T-cell (primary cell): ENCODE measurements at places on chromosomes 3 and 15.

DNA sequence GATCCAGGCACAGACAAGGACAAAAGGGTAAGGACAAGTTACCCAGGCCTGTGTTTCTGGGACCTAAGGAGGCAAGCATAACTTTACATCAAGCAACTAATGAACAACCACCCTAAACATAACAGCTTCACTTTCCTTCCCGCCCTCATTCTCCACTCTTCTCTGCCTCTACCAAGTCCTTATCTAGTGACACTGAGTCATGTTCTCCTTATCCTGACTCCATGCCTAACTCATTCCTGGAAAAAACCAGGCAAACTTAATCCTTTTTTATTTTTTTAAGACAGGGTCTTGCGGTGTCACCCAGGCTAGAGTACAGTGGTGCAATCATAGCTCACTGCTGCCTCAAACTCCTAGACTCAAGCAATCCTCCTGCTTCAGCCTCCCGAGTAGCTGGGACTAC lies 44.5 kb downstream of the TMEM44 start:
- no peak for DNase-seq

DNA sequence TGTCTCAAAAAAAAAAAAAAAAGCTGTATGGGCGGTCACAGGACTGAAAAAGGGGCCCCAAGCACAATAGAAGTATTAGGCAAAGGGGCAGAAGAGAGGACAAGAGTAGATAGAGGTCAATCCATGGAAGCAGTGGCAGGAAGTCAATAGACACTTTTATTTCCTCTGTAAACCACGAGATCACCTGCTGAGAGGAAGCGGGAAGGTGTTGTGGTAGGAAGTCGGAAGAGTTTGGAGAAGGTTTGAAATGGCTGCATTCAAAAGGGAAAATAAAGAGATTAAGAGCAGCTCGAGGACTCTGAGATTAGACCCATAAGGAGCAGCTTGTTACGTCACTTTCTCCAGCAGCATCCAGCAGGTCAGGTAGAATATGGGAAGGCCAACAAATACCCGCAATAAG lies 14.2 kb upstream of the ZNF148 start:
- no peak for DNase-seq

DNA sequence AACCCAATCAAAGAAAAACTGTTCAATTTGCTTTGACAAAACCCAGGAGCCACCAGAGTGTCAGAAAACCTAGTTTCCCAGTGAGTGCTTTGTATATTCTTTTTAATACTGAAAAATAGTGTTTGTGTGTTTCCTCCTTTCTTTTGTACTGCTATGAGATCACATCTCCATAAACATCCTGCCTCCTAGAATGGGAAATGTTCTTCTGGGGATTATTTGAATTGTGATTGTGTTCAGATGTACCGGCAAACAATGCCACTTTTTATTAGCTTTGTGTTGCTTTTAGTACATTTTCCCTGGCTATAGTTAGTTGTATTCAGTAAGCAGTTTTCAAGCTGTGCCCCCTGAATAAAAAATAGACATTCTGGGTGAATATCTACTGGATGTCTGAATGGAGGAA lies 148.0 kb upstream of the NR2E3 start:
- no peak for DNase-seq

DNA sequence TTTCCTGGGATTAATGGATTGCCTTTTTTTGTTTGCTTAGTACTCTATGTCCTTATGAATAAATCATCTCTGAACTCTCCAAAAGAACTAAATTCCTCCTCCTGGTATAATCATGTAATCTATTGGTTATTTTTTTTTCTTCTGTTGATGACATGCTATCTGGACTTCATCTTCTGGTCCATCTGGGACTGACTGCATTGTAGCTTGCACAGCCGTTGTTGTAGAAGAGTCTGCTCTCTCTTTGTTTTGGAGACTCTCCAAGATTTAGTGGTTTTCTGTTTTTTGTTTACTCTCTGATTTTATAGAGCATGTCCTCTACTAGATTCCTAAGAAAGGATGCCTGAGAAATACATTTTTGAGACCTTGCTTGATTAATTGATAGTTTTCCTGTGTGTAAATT lies 19.1 kb downstream of the IREB2 start:
- no peak for DNase-seq

DNA sequence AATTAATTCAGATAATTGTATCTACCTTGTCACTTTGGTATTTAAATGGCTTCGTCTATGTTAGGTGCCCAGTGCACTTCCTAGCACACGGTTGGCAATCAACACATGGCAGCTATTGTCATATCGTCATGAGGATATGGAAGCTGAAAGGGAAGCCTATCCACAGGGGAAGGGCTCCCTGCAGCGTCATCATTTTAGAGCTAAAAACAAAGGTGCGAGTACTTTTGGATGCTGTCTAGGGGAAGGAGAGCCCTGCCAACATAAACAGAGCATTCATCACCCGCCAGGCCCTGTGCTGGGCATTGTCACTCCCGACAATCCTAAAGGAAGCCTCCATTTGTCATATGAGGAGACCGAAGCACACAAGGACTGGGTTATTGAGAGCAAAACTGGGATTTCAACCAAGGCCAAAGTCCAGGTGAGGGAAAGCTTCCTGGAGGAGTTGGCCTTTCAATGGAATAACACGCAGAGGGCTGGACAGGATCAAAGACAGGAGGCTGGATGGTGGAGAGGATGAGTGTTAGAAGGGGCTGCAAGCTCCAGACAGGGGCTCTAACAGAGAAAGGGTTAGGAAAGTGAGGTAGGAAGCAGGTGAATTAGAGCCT lies 8.0 kb upstream of the PARL start:
- no peak for DNase-seq

GRCh38 chr3:149806171-149806778 lies 6.7 kb upstream of the RNF13 start:
- no peak for DNase-seq

- DNase-seq = no peak
These were observed 108.9 kb upstream of the KLF13 start for GRCh38 chr15:31217566-31218270.

- no peak for DNase-seq
These were observed 61.3 kb downstream of the UACA start for GRCh38 chr15:70701891-70702568.

- no peak for DNase-seq
These were observed 64.7 kb downstream of the ADAMTS9 start for GRCh38 chr3:64623125-64623524.

GRCh38 chr15:80694611-80695098 lies 455 bp upstream of the ABHD17C start:
- peak; percentile 10 for DNase-seq

DNA sequence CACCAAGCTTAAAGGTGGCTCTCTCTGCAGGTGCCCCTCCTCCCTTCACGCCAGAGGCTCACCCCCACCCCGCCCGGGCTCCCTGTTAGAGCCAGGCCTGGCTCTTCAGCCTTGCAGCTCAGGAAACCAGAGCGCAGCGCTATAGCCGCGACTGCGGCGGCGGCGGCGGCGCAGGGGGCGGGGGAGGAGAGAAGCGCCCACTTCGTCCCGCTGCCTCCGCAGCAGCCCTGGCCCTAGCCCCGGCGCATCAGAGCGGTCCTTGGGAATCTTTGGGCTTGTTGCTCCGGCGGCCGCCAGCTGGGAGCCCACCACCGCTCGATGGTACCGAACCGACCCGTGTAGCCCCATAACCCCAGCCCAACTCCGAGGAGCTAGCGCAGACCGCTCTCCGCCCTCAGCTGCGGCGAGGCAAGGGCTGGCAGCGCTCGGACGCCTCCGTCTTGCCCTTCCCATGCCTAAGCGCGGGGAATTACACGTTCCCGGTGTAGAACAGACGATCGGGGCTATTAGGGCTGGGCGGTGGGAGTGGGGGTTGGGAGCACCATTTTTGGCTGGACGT lies 1.2 kb downstream of the RASGRF1 start:
- no peak for DNase-seq

DNA sequence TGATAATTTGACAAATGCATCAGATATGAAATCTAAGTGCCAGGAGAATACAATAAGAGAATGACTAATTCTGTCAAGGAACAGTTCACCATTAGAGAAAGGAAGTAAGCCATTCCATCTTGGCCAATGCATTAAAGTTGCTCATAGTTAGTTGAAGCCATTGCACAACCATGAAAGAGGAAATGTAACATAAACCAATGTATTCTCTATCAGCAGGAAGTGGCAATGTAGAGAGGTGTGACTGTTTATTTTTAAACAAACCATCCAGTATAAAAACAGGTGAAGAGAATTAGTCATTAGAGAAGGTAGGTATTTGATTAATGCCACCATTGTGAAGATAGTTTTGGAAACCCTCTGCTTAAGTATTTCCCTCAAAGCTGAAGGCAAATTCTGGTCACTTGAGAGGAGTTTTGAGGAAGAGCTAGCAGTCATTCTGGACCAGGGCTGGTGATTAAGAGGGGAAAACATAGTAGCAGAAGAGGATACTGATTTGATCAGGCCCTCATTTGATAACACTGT lies 10.7 kb upstream of the ANXA2 start:
- no peak for DNase-seq

DNA sequence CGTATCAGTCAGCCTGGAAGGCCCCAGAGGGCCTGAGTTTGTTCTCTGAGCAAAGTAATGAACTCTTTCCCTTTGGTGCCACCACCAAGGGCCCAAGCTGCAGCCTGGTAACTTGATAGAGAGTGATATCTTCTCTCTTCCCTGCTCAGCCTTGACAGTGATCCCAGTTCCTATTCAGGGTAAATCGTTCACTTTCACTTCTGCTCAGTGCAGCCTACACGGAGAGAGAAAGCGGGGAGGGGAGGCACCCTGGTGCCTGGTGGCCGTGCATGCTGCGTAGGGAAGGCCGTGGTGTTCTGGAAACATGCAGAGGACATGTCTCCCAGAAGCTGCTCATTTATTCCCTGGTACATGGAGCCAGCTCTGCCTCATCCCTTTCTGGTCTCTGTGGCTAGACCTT lies 54.9 kb downstream of the KIF9 start:
- no peak for DNase-seq

DNA sequence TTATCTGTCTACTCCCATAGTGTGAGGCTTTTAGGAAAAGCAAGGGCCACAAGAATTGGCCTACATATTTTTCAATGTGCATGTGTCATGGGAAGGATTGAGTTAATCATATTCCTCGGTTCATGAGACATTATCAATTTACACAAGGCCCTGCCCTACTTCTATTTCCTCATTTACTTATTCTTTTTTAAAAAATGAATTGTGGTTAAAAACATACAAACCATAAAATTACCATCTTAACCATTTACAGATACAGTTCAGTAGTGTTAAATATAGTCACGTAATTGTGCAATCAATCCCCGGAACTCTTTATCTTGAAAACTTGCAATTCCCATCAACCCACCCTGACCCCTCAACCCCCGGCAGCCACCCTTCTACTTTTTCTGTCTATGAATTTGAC lies 284.0 kb upstream of the GADL1 start:
- DNase-seq = no peak

GRCh38 chr3:176566757-176567156 lies 630.5 kb downstream of the TBL1XR1 start:
- no peak for DNase-seq

DNA sequence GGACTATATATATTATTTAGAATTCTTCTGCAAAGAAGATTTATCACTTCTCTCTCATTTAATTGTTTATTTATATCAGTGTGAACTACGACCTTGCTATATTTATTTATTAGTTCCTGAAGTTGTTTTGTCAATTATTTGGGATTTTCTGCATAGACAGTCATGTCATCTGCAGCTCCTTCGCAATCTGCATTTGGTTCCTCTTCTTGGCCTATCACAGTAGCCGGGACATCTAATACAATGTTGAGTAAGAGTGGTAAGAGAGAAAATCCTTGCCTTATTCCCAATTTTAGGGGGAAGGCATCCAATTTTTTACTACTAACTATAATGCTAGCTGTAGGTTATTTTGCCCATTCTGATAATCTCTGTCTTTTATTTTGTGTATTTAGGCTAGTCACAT lies 39.4 kb downstream of the FOXL2 start:
- no peak for DNase-seq

GRCh38 chr3:128240232-128240631 lies 87.0 kb downstream of the EEFSEC start:
- DNase-seq = no peak

DNA sequence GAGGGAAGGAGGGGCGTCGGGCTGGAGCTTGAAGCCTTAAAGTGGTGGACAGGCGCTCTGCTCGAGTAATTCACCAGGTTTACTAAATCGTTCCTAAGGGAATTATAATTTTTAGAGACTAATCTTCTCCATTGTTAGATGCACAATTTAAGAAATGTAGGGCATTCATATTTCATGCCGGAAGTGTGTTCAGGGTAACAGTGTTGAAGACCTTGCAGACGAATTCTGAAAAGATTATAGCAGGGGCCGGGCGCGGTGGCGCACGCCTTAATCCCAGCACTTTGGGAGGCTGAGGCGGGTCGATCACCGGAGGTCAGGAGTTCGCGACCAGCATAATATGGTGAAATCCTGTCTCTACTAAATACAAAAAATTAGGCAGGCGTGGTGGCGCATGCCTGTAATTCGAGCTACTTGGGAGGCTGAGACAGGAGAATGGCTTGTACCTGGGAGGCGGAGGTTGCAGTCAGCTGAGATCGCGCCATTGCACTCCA lies 365 bp upstream of the GTF2A2 start:
- DNase-seq = peak; percentile 4

- DNase-seq = no peak
These were observed 227.3 kb upstream of the C2CD4B start for GRCh38 chr15:62392376-62392775.

DNA sequence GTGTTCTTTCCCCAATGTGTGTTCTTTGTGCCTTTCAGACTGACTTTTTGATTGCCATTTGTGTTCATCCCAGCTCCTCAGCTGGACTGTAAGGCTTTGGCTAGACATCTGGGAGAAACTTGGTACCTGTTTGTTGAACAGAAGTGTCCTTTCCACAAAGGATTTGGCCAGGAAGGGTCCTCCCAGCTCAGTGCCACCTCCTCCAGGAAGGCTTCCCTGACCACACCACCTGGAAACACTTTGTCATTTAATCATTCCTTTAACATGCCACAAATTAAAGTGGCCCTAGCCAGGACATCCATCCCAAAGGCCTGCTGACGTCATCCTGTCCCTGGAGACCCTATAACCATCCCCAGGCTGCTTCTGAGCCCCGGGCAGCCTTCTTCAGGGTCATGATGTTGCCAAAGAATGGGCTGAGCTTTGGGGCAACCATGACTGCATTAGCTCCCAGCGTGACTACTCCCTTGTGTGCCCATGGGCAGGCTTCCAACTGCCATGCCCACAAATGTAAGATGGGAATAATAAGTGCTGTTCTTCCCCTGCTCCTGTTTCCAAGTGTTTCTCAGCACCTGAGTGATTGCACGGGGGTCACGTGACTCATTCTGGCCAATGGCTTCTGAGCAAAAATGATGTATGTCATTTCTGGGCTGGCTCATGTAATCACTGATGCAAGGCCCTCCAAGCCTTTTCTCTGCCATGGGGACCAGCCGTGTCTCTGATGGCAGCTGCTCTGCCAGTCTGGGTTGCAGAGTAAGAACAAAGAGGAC lies 112.5 kb upstream of the SMAD3 start:
- DNase-seq = no peak

- no peak for DNase-seq
These were observed 287.8 kb upstream of the MCTP2 start for GRCh38 chr15:93943586-93943985.

- no peak for DNase-seq
These were observed 73.2 kb downstream of the STAG1 start for GRCh38 chr3:136678981-136679380.
